ENCODE measurements at places on chromosomes 1 and 21.

DNA sequence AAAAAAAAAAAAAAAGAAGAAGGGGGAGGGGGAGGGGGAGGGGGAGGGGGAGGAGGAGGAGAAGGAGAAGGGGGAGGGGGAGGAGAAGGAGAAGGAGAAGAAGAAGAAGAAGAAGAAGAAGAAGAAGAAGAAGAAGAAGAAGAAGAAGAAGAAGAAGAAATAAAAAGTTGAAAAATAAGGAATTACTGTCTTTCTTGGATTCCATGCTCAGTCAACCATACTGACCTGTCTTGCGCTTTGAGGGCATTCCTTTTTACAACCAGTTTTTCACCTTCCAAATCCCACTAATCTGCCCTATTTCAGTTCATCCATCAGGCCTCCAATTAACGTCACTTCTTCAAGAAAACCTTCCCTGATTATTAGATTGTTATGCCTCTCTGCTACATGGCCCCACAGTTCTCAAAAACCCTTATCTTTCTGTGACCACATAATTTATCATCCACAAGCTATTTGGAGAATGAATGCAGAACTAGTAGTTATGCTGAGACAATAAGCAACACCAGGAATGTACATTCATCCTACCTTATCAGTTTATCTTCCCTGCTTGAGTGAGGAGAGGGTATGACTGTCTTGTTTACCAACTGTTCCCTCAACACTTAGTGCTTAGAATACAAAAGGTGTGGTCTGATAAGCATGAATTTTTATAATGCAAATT, 57.5 kb upstream of the GUCA2A start:
- no peak for DNase-seq

- DNase-seq = no peak
Measured at GRCh38 chr1:113983391-113983790, 4.1 kb downstream of the OLFML3 start.

DNA sequence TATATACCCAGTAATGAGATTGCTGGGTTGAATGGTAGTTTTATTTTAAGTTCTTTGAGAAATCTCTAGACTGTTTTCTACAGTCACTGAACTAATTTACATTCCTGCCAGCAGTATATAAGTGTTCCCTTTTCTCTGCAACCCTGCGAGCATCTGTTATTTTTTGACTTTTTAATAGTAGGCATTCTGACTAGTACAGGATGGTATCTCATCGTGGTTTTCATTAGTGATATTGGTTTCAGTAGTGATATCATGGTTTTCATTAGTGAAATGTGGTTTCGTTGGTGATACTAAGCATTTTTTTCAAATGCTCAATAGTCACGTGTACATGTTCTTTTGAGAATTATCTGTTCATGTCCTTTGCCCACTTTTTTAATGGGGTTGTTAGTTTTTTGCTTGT, 316.8 kb downstream of the PTBP2 start:
- DNase-seq = no peak

DNA sequence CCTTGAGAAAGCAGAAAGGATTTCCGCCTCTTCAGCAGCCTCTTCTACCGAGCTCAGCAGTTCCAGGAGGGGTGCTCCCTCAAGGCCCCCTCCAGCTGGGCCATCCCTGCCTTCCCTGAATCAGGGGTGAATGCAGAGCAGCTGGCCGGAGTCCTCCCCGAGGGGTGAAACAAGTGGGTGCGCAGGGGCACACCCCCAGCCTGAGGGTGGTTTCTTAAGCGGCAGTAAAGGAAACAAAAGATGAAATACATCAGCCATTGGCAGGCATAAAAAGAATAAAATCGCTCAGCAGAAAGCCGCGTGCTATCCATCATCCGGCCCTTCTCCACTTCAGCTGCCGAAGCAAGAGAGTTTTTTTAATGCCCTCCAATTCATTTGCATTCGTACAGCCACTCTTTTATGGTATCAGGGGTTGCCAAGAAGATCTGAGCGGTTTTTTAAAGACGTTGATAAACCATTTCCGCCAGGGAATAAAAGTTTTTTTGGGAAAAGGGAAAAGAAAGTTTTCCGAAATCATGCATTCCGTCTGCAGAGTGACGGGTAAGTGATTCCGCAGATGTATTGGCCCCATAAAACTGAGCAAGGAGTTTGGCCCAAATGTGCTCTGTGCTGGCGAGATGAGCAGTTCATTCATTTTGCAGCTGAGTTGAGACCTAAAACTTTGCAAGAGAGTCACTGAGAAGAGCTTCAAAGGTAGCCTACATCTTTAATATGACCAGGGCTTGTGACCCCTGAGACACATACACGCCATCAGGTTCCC, 73.7 kb upstream of the ZC3H12A start:
- DNase-seq = no peak

GRCh38 chr1:12715896-12716437, at the start of gene AADACL3:
Gene AADACL3 (plus strand): TSS chr1:12716110. CDS start chr1:12716177, 67 bp downstream.
- DNase-seq = no peak

- DNase-seq = no peak
Measured at GRCh38 chr1:195082183-195082582, 1526.1 kb downstream of the KCNT2 start.

DNA sequence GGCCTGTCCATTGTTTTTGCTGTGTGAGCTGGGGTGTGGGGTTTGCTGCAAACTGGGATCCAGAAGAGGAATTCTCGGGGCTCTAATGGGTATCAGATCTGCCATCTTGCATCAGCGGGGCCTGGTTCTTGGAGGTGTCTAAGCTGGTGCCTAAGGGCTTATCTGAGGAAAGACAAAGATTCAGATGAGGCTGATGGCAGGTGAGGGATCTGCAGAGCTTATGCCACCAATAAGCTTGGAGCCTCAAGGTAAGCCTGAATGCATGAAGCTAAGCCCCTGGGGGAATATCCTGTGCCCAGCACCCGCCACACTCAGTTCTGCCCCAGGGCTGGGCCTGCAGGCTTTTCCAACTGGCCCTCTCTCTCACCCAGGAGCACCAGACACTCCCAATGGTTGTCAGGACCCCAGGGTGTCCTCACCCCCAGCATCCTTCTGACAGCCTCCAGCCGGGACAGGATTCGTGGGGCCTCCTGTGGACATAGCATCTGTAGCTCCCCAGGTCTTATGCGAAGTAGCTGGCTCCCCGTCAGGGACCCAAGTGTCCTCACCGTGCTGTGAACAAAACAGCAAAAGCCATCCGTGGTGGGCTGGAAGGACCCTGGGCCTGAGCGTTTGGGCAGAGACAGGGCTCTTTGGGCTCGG, 9.5 kb upstream of the GSTM3 start:
- DNase-seq = no peak

DNA sequence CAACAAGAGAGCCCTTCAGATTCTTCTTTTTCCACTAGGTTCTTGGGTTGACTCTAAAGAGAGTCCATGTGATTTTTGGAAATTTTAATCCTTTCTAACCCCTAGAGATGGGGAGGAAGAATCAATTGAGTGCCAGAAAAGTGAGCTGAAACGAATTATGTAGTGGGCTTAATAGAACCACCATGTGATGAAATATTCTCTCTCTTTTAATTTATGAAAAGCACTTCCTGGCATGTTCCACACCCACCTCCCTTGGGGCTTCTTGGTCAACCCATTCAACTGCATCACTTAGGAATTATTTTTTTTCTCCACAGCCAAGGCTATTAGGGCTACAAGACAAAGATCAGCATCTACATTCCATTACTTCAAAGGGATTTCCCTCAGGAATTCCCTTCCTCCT, 79.6 kb downstream of the ZC3H11B start:
- no peak for DNase-seq

GRCh38 chr1:91622616-91623015, 122.0 kb downstream of the CDC7 start:
- no peak for DNase-seq

GRCh38 chr1:43306688-43307457, 6.1 kb downstream of the TIE1 start:
- no peak for DNase-seq

DNA sequence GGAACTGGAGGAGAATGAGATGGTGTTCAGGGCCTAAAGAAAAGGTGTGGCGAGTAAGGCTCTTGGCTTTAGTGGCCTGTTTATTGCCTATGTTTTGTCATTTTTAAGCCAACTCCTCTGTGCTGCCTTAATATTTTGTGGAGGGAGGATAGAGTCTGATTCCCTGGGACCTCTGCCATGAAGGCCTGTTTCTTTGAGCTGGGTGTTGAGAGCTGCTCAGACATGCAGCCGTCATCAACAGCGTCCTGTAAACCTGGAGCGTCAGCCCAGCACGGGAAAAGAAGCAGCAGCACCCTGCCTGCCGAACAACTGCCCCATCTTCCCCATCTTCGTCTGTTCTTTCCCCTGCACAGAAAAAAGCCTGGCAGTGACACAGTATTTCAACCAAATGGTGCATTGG, 27.1 kb upstream of the SNX27 start:
- no peak for DNase-seq

- no peak for DNase-seq
Measured at GRCh38 chr1:9466780-9467758, 72.2 kb upstream of the SLC25A33 start.

DNA sequence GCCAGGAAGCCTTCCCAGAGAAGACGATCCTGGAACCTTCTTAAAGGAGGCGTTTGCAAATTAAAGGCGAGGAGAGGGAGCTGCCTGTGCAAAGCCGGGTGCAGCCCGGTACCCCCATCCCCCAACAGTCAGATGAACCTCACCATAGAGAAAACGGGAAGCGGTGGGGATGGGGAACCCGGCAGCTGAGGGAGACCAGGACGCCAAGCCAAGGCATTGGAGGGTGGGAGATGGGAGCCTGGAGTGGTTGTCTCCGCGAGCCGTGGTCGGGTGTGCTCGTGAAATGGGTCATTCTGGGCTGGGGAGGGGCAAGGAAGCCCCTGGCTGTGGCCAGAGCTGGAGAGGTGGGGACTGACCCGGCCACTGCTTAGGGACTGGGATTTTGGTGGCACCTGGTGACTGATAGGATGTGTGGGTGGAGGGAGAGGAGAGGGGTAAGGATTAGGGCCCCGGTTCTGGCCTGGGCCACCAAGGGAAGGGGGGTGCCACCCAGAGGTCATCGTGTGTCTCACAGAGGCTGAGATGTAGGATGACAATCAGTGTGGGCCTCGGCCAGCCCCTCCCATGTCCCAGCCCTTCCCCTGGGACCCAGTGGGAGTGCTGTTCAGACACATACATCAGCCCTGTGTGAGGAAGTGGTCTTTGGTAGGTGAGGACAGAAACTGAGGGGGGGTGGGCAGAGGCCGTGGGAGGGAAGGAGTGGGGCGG, 676 bp upstream of the PADI2 start:
- DNase-seq = no peak

DNA sequence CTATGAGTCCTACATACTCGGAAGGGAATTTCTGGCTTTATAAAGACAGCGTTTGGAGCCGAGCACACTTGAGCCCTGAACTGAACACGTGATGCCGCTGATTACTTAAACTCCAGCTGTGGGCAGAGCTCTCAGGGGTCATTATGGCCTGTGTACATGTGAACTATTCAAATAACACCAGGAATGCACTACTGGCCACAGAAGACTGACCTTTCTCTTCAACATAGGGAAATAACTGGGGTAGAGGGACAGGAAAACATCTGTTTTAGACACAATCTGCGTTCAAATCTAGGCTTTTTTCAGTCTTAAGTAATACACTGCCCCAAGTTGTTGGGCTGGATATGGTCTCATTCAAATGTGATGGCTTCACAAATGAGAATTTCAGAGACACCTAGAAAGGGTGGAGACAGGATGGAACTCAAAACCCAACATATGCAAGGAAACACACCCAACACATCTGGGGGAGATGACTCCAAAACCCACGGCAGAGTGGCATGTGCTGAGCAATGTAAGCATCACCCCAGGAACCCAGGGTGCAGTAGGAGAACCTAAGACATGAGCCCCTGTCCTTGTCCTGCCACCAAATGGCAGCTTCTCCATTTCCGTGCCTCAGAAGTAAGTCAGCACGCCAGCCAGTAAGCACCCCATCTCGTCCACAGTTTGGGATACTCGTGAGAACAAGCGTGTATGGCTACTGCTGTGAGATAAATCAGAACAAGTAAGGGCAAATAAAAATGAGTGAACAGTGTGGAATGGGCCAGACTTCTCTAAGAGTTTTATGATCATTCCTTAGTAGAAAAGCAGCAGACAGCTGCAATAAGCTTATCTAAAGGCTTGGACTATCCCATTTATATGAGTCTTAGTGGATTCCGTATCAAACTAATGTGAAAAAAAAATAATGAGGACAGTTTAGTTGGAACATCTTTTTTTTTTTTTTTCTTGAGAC, 24.9 kb downstream of the NID1 start:
- DNase-seq = no peak

DNA sequence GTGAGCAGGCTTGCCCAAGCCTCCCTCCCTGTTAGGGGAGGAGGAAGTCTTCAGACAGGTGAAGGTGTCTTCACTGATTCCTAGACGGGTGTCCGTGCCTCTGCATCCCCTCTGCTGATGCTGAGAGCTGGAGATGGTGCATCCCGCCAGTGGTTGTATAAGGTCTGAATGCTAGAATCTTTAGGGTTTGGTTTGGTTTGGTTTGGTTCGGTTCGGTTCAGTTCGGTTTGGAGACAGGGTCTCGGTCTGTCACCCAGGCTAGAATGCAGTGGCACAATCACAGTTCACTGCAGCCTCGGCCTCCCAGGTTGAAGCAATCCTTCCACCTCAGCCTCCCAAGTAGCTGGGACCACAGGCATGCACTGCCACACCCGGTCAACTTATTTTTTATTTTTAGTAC, 153.6 kb downstream of the PGBD5 start:
- DNase-seq = no peak

- DNase-seq = no peak
Measured at GRCh38 chr1:66652556-66652955, 99.7 kb upstream of the DYNLT5 start.

DNA sequence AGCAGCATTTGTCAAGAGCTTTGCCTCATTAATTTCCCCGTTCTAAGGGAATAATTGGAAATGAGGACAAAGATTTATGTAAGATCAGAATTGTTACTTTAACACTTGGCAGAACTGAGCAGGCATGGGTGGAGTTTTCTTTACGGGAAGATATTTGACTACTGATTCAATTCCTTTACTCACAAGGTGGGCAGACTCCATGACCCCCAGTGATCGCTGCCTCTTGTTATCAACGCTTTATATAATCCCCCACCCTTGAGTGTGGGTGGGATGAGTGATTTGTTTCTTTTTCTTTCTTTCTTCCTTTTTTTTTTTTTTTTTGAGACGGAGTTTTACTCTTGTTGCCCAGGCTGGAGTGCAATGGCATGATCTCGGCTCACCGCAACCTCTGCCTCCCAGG, 65.3 kb upstream of the TENT5B start:
- no peak for DNase-seq

- DNase-seq = no peak
Measured at GRCh38 chr1:225525377-225525776, 97.5 kb upstream of the LBR start.

GRCh38 chr21:33578959-33579542, 9.4 kb downstream of the DONSON start:
- no peak for DNase-seq

Measured in stimulated activated CD4-positive, alpha-beta T cell treated with anti-CD3 and anti-CD28 coated beads, Interleukin-4, amount 100 ng/mL, for 24 hours (primary cell).